ENCODE measurements at places on chromosomes 11 and 22.

DNA sequence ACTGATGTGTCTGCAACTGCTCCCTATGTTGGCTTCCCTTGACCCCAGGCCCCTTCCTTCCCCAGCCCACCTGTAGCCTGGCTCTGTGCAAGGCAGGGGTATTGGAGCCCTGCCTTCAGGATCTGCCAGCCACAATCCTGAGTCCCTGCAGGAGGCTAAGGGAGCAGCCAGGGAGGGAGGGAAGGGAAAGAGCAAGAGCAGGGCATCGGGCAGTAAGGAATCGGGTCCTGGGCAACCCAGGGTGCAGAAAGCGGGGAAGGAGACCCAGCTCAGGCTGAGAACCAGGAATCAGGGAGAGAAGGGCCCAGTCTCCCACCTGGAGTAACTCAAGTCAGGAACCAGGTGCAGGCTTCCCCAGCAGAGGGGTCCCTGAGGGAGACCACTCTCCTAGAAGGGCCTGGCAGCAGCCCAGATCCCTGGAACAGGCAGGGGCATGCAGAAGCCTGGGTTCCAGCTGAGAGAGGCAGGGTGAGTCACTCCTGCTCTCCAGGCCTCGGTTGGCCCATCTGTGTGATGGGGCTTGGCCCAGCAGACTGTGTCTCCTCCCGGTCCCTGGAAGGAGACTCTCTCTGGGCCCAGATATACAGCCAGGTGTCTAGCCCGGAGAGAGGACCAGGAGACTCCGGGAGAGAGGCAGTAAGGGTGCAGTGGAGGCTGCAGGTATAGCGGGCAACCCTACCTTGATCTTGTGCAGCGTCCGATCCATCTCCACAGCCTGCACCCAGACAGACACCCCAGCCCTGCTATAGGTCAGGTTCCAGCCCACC, 13.4 kb downstream of the STARD10 start:
- no peak for DNase-seq

- DNase-seq: no peak
Measured at GRCh38 chr11:8598506-8598905, 4.5 kb upstream of the STK33 start.

DNA sequence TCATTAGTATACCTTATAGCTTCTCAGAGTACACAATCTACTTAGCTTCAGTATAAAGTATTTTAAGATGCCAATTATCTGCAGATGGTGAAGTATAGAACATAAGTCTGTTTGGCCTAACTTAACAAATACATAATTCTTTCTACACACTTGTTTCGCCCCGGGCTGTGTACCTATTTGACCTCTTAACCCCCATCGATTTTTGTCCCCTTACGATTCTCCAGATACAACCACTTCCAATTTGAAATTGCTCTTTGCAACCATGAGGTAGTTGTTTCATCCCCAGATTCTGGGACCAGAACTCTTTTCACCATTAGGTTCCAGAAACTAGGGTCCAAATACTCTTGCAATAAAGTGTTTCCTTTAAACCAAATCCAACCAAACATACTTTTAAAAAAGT, 10.0 kb upstream of the UPB1 start:
- DNase-seq: no peak

DNA sequence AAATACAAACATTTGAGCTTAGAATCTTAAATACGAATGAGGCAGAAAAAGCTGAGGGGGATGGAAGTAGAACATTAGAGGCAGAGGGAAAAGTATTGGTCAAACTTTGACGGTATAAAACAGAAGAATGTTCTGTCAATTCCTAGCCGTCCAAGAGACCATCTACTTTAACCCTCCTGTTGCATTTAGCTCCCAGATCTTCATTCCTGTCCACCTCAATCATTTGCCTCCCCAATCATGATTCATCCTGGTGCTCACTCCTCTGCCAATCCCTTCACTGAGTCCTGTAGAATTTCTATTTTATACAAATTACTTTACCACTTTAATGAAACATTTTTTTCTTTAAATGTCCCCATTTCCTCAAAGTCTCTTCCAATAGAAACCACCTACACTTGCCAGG, 28.2 kb downstream of the C2CD3 start:
- no peak for DNase-seq

DNA sequence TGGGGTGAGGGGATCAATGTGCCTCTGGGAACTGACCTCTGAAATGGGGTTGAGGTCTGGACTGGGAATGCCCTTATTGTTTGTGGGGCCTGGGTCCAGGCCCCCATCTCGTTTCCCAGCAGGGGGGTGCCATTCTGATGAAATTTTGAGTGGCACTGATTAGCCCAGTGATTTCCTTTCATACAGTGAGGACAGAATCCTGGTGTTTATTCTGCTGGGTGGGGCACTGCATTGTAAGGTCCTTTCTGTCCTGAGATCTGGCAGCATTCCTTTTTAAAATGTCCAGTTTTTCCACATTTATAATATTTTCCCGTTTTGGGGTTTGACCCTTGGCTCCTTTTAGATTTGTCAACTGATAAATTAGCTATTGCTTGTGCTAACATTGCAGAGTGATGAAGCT, 27.1 kb downstream of the OR10A6 start:
- DNase-seq: no peak

DNA sequence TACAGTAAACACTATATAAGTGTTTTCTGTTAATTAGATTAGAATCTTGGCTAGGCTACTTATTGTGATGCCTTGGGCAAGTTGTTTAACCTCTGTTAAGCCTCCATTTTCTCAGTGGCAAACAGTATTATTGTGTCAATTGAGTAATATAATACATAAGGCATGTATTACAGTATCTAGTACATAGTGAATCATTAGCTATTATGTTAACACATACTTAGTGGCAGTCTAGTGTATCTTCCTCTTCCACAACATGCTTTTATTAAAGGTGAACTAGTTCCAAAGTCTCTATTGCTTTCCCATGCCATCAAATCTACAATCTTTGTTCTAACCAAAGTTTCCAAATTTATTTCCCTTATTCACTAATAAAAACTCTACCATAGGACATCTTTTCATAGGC, 200.9 kb downstream of the SOX6 start:
- no peak for DNase-seq

DNA sequence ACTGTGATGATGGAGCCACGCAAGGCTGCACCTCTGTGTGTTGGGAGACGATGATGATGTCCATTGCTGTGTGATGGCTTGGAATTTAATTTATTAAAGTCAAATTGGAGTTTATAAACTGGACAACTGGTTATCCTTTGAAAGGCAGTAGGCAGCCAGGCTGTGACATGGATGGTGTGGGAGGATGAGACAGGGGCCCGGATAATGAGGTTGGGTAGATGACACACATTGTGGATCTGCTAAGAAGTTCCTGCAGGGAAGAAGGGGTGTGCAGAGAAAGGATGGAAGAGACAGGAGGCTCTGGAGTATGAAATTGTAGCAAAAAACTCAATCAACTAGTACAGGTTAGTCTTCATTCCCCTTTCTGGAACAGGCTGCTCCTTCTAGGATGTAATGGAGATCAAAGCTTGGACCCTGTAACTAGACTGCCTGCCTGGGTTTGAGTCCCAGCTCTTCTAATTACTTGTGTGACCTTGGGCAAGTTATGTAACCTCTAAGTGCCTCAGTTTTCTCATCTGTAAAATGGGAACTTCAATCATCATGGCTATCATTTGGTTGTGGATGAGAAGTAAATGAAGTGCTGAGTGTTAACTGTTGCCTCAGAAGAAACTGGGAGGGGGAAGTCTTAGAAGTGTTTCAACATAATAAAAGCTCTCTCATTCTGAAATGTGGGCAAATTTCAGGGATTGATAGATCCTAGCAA, 4.2 kb upstream of the HINFP start:
- DNase-seq: no peak

Measured in activated CD4-positive, alpha-beta T cell treated with anti-CD3 and anti-CD28 coated beads for 24 hours (primary cell).